Stimulated activated CD4-positive, alpha-beta T cell treated with anti-CD3 and anti-CD28 coated beads, Interleukin-4, amount 100 ng/mL, for 24 hours (primary cell): ENCODE measurements at places on chromosomes 5 and 9.

- no peak for DNase-seq
These were observed 62.9 kb upstream of the ORM1 start for GRCh38 chr9:114259798-114260523.

- DNase-seq = no peak
These were observed 124.1 kb downstream of the PRDM9 start for GRCh38 chr5:23631302-23632045.

GRCh38 chr5:96493219-96493790, 60.3 kb upstream of the PCSK1 start:
- no peak for DNase-seq

- no peak for DNase-seq
These were observed 85.5 kb downstream of the YIPF5 start for GRCh38 chr5:144084971-144085370.
